ENCODE measurements at places on chromosomes 1 and 21.

GRCh38 chr1:40872276-40872675, 10.1 kb upstream of the CITED4 start:
- peak; percentile 52 for DNase-seq

GRCh38 chr1:189563784-189564183, 913.9 kb downstream of the BRINP3 start:
- no peak for DNase-seq

DNA sequence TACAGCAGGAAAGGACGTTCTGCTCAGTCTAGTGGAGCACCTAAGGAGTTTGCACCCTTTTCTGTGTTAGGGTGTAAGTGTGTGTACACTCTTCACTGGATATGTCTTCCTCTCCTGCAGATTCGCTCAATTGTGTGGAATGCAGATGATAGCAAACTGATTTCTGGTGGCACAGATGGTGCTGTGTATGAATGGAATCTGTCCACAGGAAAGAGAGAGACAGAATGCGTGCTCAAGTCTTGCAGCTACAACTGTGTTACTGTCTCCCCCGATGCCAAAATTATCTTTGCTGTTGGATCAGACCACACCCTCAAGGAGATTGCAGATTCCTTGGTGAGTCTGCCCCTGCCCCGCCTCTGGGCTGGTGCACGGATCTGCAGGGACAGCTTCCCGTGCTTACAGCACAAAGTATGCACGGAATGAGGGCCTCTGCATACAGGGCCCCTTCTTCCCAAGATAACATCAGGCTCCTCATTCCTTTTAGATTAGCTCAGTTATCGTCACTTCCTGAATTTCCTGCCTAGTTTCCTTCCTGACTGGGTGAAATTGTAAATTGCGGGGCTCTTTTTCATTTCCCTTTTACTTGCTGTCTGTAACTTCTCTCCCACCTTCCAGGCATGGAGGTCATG, 34.6 kb downstream of the CFAP57 start:
- peak; percentile 98 for DNase-seq

DNA sequence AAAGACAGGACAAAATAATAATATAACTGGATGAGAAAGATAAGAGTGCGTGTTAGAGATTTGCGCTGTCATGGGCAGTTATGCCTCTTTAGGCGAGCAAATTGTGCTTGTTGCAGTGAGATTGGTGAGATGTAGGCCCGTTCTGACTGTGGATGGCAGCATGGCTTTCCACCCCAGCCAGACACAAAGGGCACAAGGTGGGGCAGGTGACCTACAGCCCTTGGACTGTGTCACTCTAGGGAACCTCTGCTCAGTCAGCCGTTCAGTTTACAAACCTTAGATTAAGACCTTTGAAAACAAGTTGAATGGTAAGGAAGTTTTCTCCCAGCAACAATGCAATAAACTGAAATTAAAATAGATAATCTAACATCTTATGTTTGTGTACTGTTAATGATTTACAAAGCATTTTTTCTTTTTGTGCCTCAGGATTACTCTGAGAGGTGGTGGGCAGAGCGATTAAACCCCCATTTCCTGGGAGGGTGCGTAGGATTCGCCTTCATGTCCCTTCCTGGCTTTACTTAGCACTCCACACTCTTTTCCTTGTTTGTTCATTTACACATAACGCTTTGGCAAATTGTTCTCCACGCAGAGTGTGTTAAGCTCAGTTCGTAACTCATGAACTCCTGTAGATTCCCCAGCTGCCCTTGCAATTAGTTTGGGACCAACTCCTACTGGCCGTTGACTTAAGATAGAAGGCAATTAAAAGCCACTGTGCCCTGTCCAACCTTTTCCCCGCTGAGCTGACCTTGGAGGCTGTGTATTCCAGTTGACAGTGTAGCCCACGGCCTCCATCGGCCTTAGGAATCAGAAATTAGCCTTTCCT, 58.1 kb upstream of the IGSF5 start:
- DNase-seq = no peak

- DNase-seq = no peak
These were observed 22.8 kb upstream of the LAPTM5 start for GRCh38 chr1:30780409-30780808.

DNA sequence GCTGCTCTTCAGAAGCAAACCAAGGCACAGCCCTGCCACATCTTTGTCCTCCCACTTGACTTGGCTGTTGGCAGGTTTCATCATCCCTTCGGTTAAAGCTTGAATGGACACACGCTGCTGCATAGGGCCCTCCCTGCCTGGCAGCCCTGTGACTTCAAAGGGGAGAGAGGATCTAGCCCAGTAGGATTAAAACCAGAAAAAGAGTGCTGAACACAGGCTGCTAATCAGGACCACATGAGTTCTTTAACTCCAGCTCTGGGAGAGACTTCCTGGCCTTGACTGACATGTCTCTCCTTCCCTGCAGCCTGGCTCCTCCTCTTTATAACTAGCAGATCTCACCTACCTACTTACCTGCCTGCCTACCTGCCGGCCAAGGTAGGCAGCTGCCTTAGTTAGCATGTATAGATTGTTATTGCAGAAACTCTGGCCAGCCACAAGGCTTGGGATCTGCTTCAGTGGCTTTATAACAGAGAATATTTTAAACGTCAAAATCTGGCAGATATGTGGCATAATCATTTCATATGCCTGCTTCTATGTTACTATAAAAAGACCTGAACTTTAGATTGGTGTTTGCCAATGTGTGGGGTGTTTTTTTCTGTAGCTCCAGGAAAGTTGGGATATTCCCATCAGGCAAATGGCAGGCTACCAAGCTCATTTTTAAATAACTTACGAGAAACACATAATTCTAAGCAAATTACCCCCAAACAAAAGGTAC, 49.4 kb downstream of the ERG start:
- DNase-seq = peak; percentile 72

DNA sequence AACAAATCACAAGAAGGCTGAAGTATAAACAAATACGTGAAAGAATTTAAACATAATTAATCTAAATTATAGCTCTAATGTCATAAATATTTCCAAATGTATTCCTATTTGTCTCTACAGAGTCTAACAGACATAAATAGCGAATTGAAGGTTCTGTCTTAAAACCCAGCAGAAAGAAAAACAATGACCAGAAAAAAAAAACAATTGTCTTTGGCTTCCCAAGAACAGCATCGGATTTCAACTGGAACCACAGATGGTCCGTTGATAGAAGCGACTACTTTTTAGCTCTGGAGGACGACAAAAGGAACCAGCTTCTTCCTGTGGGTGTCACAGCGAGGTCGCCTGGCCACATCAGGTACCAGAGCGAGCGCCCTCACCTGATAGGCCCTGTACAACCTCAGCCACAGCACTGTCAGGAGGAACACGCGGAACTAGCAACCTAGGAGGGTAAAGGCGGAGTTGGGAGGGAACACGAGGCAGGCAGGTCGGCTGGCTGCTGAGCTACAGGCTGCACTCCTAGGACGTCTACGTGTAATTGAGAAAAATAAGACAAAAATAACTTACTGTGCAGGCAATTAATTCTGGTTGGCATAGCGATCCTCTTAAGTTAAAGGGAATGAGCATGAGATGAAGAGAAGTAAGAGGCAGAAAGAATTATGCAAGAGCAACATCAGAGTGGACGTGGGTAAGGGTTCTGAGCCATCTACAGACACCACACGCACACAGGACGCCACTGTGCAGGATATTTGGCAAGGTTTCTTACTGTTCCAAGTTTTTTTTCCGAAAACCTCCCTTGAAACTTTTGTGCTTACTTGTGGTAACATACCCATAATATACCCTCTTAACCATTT, 16.7 kb upstream of the PRDM15 start:
- no peak for DNase-seq

DNA sequence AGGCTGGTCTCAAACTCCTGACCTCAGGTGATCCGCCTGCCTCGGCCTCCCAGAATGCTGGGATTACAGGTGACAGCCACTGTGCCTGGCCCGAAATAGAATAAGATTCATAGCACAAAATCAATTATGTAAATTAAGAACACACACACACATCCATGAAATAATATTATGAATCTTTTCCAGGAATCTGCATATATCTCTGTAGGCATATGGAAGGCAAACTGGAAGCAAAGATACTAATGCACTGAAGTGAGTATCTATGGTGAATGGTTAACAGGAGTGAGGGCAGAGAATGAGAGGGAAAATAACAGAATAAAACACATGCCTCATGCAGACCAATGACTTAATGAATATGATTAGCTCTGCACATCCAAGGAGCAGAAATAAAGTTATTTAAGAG, 61.6 kb upstream of the ATP2B4 start:
- DNase-seq = no peak

DNA sequence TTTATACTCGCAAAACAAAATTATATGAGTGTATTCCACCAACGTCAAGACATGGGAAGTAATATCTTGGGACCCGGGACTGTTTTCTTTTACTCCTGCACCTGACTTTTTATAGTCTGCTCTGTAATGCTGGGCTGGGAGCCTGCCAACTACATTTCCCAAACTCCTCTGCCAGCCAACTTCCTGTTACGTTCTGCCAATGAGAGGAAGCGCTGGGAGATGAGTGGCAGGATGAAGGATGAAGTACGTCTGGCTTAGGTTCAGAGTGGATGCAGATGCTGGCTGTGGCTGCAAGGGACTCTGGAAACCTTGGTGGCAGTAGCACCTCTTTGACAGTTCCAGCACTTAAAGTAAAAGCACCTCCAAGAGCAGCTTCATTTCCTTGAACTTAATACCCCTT, 59.6 kb downstream of the USP24 start:
- no peak for DNase-seq

Data from fibroblast of upper back skin (primary cell).